ENCODE measurements at places on chromosomes 16 and 17.
A peak's percentile ranks its signal among the peaks of the same experiment; 100 is the strongest.

- DNase-seq = no peak
Measured at GRCh38 chr16:53612003-53612402, 91.7 kb downstream of the RPGRIP1L start.

- DNase-seq = peak; percentile 83
Measured at GRCh38 chr17:81711814-81712467, at the start of gene SLC25A10. SLC25A10 (plus strand) TSS chr17:81712284; CDS start chr17:81712427, 143 bp downstream.

- no peak for DNase-seq
Measured at GRCh38 chr16:84061236-84061819, 18.7 kb upstream of the SLC38A8 start.

GRCh38 chr16:11056993-11057649 lies 112.8 kb downstream of the CLEC16A start:
- DNase-seq = no peak

DNA sequence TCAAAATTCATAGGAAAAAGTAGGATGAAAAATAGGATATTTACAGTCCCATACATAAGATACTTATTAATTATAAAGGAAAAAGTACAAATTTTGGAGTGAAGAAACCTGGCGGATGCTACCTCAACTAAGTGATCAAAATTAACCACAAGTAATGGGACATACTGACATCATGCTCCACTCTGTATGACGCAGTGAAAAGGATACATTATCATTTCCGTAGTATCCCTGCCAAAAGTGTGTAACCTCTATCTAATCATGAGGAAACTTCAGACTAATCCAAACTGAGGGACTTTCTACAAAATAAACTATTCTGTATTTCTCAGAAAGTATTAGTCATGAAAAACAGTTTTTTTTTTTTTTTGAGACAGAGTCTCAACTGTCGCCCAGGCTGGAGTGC lies 60.5 kb downstream of the TRIM37 start:
- DNase-seq = no peak

DNA sequence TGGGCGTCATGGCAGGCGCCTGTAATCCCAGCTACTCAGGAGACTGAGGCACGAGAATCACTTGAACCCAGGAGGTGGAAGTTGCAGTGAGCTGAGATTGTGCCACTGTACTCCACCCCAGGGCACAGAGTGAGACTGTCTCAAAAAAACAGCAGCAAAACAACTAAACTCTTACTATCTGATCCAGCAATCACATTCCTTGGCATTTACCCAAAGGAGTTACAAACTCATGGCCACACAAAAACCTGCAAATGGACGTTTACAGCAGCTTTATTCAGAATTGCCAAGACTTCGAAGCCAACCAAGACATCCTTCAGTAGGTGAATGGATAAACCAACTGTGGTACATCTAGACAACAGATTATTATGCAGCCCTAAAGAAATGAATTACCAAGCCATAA lies 4.0 kb downstream of the SIAH1 start:
- no peak for DNase-seq

- DNase-seq = no peak
Measured at GRCh38 chr17:56284482-56284881, 131.2 kb downstream of the ANKFN1 start.

- no peak for DNase-seq
Measured at GRCh38 chr16:68470461-68471150, 22.3 kb upstream of the SMPD3 start.

GRCh38 chr17:28379814-28380801 lies 8.6 kb downstream of the SARM1 start:
- no peak for DNase-seq

- no peak for DNase-seq
Measured at GRCh38 chr17:29615048-29615385, 7.7 kb downstream of the CORO6 start.

DNA sequence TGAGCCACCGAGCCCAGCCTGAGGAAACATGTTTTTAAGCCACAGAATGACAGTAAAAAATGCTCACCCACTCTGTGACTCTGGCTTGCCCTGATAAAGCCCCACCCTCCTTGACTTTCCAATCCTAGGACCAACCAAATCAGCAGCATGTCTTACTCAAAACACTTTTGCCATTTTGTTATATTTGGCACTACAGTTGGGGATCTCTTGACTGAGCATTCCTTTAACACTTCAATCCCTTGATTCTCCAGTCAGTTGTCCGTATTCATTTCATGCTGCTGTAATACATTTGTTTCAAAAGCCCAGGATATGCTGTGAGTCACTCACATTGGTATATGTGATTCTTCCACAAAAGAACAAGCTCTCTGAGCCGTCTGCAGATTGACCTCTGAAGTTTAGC lies 8.2 kb downstream of the MYH3 start:
- DNase-seq = no peak

DNA sequence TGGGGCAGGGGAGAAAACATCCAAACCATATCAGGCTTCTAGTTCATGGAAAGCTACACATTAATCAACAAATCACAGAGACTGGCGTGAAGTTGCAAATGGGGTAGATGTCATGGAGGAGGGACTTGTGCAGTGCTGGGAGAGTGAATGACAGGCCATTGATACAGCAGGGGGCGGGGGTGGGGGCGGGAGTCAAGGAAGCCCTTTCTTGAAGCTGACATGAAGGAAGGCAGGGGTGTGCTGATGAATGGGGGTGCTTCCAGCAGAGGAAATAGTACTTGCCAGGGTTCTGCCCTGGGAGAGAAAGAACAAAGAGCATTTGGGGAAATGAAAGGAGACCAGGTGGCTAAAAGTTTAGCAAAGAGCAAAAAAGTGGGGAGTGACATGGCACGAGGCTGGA lies 269.9 kb downstream of the SHISA9 start:
- DNase-seq = no peak

GRCh38 chr16:68756239-68756915 lies 19.3 kb downstream of the CDH1 start:
- peak; percentile 38 for DNase-seq

DNA sequence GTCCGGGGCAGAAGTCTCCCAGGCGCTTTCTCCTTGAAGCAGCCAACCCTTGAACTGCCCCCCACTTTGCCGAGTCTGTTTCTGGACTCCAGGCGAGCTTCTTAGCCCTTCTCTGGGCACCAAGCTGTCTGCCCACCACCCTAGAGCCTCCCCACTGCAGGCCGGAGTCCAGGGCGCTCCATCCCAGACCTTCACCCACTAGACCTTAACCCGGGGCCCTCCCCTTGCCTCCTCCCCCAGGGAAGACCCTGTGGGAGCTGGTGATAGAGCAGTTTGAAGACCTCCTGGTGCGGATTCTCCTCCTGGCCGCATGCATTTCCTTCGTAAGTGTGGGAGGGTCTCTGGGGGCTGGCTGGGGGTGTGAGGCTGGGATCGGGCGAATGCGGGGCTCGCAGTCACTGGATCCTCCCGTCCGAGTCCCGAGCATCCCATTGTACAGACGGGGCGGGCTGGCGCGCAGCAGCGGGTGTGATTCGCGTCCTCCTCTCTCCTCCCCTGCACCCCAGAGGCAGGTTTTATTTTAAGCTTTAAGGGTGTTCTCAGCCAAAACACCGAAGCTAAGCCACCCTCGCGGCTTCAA lies 1.1 kb downstream of the ATP2A1 start:
- no peak for DNase-seq

- DNase-seq = no peak
Measured at GRCh38 chr16:3578610-3579551, 1.7 kb upstream of the NLRC3 start.

GRCh38 chr16:27377666-27378485 lies 24.1 kb upstream of the IL21R start:
- no peak for DNase-seq

- no peak for DNase-seq
Measured at GRCh38 chr17:60455378-60455777, 33.1 kb downstream of the CHCT1 start.
